Bronchial epithelial cell (primary cell): ENCODE measurements at places on chromosomes 4 and X. TPM values are rescaled to one million over a fixed set of nuclear protein-coding genes. Genes with fewer than 3 reads are reported as not detected.

THAP6 gene
- total RNA-seq: 9.7 and 12.3 TPM in 2 replicates

- no peak for DNase-seq
Measured at GRCh38 chr4:9977518-9978031, 43.7 kb downstream of the SLC2A9 start.

DNA sequence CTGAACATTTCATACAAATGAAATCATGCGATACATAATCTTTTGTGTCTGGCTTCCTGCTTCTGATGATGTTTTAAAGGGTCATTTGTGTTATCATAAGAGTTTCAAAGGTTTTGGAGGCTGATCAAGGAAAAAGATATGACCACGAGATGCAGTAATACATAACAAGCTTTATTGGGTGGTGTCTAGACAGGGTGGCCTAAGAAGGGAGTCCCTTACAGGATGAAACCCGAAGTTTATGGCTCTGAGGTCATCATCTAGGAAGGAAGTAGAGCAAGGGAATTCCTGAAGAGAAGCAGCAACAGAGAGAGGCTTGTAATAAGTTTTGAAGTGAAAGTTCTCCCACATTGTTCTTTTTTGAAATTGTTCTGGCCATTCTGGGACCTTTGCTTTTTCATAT is 40.8 kb upstream of the SOD3 start:
- DNase-seq: peak; percentile 48

DNA sequence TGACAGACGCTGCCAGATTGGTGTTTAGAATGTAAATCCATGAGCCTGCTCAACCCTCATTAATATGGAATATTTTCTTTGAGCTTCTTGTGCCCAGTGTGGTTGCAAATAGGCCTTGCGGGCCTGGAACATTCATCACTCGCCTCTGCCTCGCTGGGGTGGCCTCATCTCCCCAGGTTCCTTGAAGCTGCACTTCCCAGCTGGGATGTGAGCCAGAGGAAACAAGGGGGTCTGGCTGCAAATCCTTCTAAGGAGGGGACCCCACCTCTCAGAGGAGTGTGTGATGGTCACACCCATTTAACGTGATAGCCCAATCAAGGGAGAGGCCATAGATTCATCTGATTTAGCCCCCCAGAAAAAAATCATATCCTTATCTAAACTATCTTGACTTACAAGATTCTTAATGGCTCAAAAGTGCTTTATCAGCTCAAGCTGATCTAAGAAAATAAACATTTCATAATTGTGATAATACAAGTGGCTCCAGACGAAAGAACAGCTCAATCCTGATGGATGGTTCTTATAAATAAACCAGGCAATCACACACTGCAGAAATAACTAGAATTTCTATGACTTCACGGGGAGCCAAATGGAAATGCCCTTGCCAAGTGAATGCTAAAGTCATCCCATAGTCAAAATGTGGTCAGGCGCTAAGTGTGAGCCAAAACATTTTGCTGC is 189.9 kb downstream of the PTTG2 start:
- DNase-seq: no peak

GRCh38 chrX:131918839-131919238 is 104.3 kb upstream of the STK26 start:
- peak; percentile 49 for DNase-seq

DNA sequence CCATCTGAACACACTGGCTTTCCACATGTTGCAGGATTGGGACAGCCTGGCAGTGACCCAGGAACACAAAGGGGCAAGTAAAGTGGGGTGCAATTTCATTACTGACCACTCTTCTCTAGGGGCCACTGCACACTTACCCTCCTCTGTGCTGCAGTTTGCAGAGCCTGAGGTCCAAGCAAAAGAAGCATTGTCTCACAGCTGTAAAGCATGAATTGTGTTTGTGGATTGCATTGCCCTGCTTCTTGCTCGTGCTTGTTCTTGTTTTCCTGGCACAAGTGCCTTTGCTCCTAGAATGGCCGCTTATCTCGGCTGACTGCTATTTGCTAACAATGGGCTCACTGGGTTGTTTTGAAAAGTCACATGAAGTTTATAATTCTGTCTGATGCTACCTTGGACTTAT is 209.1 kb upstream of the JADE1 start:
- peak; percentile 56 for DNase-seq

FAM47A gene
- total RNA-seq: not detected in 2 replicates

GRCh38 chr4:138951764-138952163 is 63.8 kb upstream of the NOCT start:
- DNase-seq: peak; percentile 100

GRCh38 chr4:6466756-6467381 is 5.5 kb downstream of the PPP2R2C start:
- no peak for DNase-seq

DNA sequence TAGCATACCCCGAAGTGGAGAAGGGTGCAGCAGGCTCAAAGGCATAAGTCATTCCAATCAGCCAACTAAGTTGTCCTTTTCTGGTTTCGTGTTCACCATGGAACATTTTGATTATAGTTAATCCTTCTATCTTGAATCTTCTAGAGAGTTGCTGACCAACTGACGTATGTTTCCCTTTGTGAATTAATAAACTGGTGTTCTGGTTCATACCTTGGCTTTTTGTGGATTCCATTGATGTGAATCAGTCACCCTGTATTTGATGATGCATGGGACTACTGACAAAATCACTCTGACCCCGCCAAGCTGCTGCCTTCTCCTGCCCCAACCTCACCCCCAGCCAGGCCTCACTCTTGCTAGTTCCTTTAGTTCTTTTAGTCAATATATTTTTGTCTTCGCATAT is 32.7 kb downstream of the F9 start:
- no peak for DNase-seq

MAOA gene
- 126 and 137 TPM in 2 replicates for total RNA-seq

DNA sequence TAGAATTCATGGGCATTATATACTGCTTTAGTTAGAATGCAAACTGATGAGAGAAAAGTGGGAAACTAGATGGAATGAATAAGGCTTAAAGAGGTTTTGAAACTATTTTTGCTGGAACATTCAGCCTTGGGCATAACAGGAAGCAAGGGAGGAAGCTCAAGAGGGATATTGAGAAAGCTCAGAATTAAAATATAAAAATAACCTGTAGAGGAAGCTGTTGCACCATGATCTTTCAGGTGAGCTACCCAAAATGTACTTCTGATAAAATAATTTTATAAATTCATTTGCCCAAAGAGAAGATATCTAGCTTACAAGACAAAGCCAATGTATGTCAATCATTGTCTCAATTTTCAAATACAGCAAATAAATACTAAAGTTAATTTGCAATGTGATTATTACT is 11.3 kb downstream of the GC start:
- peak; percentile 23 for DNase-seq

DNA sequence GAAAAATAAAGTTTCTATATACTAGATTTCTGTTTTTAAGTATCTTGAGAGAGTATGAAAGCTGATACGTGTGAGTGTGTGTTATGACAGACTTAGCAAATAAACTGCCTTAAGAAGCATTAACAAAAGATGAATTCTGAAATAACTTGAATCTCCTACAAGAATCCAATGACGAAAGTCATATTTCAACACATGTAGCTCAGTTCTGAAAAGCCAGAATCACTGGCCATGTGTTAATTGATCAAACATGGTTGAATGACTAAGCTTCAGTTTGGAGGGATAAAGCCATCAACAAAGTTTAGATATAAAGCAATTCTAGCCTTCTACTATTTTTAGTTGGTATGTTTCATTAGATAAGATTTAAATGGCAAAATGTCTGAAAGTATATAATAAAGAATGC is 88.5 kb upstream of the ETNPPL start:
- DNase-seq: peak; percentile 30

DNA sequence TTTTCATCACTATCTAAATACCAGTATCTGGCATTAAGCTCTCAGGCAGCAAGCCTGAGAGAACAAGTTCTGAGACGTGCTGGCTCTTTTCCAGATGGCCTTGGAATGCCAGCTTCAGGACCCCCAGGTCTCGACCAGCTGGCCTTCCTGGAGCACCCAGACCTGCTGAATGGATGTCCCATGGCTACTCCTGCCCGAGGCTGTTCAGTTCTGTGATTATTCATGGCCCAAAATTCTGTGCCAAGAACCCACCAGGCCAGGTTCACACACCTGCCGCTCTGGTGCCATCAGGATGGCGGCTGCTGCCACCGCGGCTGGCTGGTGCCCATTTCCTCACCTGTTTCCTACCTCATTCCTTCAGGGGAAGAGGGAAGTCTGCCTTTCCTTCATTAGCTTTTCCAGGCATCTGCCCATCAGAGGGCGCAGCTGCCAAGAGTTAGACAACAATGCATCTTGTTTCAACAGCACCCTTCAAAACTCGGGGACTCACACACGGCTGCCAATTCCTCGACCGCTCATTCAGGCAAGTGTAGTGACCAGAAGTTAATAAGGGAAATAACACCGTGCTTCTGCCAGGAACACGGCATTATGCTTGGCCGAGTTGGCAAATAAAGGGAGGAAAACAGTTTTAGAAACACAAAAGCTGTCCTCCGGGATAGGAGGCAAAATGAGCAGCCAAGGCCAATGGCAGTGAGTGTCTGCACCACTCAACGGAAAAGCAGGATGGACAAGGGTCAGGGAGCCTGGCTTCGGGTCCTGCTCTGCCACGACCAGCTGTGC is 173.8 kb downstream of the NSUN7 start:
- DNase-seq: no peak

- DNase-seq: no peak
Measured at GRCh38 chr4:103719105-103719829, 518 bp downstream of the TACR3 start.

DNA sequence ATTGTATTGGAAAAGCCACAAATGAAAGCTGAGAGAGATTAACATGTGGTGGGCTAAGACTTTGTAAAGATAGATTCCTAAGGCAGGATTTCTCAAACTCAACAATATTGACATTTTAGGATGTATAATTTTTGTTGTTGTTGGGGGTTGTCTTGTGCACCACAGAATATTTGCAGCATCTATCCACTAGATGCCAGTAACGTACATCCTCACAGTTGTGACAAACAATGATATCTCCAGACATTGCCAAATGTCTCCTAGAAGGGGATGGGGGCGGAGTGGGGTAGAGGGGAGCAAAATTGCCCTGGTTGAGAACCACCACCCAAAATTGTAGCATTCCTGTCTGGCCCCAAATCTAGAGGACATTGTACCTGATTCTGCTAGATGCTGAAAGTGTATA is 14.7 kb upstream of the CBR4 start:
- DNase-seq: peak; percentile 64

GRCh38 chr4:151459375-151459774 is 50.4 kb downstream of the FHIP1A start:
- peak; percentile 56 for DNase-seq

AMMECR1 gene
- 19.0 and 34.1 TPM in 2 replicates for total RNA-seq

DUX4 gene
- not detected in 2 replicates for total RNA-seq

- DNase-seq: no peak
Measured at GRCh38 chrX:68647156-68647957, at the start of gene STARD8. Gene STARD8 (plus strand): TSS chrX:68647666. CDS start chrX:68647883, 217 bp downstream.

DNA sequence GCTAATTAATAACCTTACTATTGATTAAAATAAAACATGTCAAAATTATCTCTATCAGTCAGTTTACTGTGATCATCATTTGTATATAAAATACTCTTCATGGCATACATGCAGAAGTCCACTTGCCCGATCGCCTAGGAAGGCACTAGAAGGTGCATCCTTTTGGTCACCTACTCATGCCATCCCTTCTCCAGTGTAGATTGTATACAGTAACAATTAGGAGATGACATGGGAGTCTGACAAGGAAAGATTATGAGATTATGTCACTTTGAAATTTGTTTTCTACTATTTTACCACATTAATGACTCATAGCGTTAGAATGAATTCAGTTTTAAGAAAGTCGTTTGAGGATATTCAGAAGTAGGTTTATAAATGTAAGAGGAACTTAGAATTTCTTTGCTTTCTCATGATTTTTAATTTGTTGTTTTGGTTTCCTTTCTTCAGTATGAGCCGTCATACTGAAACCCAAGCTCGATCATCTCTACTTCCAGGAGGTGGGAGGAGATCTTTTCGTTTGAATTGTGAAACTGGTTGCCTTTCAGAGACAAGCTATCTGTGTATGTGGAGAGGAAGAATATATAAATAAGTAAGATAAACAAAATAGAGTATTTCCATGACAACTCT is 51.1 kb upstream of the UNC5C start:
- no peak for DNase-seq

- DNase-seq: no peak
Measured at GRCh38 chr4:183434666-183435190, 9.7 kb upstream of the CDKN2AIP start.

NLGN4X gene
- total RNA-seq: 0.13 TPM in 1 of 2 replicates, not detected in the other

DNA sequence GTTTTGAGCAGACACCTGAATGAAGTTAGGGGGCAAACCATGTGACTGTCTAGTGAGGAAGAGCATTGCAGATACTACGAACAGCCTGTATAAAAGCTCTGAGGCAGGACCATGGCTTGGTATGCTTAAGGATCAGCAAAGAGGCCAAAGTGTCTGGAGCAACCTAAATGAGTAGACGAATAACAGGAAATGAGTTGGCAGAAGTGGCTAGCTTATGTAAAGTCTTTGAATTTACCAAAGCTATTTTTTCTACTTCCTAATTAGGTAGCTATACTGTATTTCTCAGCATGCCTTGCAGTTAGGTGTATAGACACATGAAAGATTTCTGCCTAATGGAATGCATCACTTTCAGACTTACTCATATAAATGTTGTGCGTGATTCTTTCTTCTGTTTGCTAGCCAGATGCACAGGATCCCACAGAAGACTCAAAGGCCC is 9.3 kb upstream of the GPRIN3 start:
- peak; percentile 82 for DNase-seq

C4orf50 gene
- total RNA-seq: not detected in 2 replicates

SUV39H1 gene
- 1.2 and 1.3 TPM in 2 replicates for total RNA-seq

GRCh38 chr4:138909587-138909986 is 106.0 kb upstream of the NOCT start:
- DNase-seq: no peak

DNA sequence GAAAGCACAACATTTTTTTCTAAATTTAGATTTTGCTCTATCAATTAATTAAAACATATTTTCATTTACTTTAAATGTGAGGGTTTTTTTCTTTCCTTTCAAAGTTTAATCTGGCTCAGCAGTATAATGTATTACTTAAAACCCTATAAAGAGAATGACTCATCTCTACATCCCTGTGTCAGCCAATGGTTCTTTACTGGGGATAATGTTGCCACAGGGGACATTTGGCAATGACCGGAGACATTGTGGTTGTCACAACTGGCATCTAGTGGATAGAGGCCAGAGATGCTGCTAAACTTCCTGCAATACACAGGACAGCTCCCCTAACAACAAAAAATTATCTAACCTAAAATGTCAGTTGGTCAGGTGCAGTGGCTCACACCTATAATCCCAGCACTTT is 53.8 kb downstream of the SYNPO2 start:
- DNase-seq: peak; percentile 26

- no peak for DNase-seq
Measured at GRCh38 chrX:44922980-44923379, 50.0 kb downstream of the KDM6A start.

WDFY3 gene
- 33.2 and 50.4 TPM in 2 replicates for total RNA-seq

- DNase-seq: no peak
Measured at GRCh38 chr4:101103381-101104142, 243.8 kb downstream of the PPP3CA start.

GRCh38 chrX:26722666-26723428 is 506.9 kb downstream of the MAGEB5 start:
- no peak for DNase-seq

GRCh38 chr4:20565075-20565721 is 135.1 kb upstream of the PACRGL start:
- no peak for DNase-seq

SMIM14 gene
- total RNA-seq: 21.1 and 26.1 TPM in 2 replicates

ADAMTS3 gene
- 0.13 and 0.79 TPM in 2 replicates for total RNA-seq
